ENCODE measurements at places on chromosomes 2 and 18.
A peak's percentile ranks its signal among the peaks of the same experiment; 100 is the strongest.

GRCh38 chr2:8297376-8298231 is 384.3 kb upstream of the ID2 start:
- no peak for DNase-seq

GRCh38 chr2:96760986-96761832 is 507 bp downstream of the CNNM4 start:
- DNase-seq, result peak; percentile 86

DNA sequence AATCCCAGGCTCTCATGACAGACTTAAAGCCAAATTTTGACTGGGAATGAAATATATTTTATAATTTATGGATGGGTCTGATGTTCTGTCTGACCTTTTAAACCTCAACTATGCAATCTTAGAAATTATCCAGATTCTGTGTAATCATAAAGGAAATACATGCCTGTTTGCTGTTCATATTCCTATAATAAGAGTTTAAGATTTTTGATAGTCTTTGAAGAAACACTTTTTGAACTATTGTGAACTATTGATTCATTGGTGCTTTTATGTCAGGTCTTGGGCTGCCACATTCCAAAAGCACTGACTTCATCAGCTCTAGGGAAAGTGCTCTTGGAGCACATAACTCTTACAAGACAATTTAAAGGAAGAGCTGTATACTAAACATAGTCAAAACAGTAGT is 64.2 kb downstream of the CCDC150 start:
- no peak for DNase-seq

DNA sequence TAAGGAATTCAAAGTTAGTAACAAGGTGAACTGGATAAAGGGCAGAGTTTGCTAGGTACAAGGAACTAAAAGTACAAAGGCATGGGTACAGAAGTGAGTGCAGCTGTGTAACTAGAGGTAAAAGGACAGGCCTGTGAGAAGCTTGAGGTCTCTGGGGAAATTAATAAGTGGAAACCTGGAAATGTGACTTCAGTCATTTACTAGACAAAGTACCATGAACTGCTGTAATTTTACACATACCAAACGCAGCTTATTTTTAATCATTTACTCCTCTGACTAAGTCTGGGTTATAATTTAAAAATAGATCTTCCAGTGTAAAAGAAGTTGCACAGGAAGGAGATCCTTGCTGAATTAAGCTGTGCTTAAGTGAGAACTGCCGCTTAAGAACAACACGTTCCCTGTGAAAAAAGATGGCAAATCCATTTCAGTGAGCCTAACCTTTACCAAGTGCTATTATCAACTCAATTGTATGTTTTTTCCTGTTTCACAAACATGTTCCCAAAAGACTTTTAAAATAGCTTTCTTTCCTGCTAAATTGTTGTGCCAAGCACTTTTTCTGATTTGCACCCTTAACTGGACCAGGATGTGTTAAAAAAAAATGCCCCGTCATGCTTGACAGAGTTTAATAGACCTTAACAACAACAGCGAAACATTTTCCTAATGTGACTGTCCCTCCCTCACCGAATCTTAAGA is 44.3 kb downstream of the CALCRL start:
- no peak for DNase-seq

DNA sequence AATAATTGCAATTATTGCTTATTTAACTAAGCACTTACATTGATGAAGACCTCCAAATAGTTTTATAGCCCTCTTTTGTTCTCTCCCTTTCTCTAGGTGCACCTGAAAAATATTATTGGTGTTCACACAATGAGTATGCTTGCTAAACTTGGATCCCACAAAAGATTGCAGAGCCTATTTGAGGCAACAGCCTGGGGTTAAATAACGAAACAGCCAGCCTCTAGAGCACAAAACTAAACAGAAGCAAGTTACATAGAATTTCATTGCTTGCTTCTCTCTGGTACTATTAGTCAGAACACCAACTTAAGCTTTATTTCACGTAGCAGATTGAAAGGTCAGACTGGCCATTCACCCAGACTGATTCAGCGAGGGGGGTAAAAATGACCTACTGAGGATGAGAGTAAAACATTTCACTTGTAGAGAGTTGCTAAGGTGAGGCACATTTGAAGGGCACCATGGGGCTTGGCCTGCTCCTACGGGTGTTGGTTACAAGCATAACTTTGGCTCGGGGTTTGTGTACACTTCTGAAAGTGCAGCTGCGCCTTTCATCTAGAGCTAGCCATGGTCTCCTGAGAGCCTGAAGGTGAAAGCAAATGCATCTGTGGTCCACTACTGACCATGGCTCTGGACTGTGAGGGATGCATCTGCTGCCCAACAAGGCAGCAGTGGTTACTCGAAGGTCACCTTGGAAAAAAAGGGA is 225.1 kb upstream of the LRRTM1 start:
- no peak for DNase-seq

GRCh38 chr18:25563816-25564683 is 212.1 kb upstream of the ZNF521 start:
- DNase-seq, result no peak

- no peak for DNase-seq
Observed at GRCh38 chr2:203708846-203709396, 2.5 kb downstream of the CD28 start.

- DNase-seq, result peak; percentile 77
Observed at GRCh38 chr2:197191177-197191939, 119.2 kb downstream of the ANKRD44 start.

GRCh38 chr18:3491981-3492555 is 42.1 kb downstream of the TGIF1 start:
- peak; percentile 42 for DNase-seq

- DNase-seq, result peak; percentile 20
Observed at GRCh38 chr2:101272045-101272784, 19.5 kb downstream of the CNOT11 start.
